ENCODE measurements at places on chromosomes 6 and 20.
A peak's percentile ranks its signal among the peaks of the same experiment; 100 is the strongest.

GRCh38 chr20:3931664-3932063, 42.5 kb downstream of the PANK2 start:
- no peak for DNase-seq

- DNase-seq, result no peak
These were observed 37.7 kb downstream of the AK9 start for GRCh38 chr6:109653264-109653663.

- no peak for DNase-seq
These were observed 60.0 kb upstream of the BTN3A2 start for GRCh38 chr6:26304797-26305640.

GRCh38 chr6:169976301-169977081, 225.1 kb downstream of the ERMARD start:
- DNase-seq, result no peak

DNA sequence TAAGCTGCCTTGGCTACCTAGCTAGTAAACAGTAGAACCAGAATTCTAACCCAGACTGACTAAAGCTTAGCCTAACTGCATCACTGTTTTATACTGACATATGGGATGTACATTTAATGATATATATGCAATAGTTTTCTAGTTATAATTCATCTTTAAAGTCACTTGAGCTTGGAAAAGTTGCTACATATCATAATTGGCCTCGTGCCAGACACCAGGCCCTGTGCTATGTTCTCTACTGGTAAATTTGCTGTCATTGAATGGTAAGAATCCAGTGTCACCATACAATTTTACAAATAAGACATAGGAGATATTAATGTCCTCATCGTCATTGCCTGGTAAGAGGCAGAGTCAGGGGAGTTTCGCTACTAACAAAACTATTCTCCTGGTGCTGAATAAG, 396.8 kb downstream of the CDKAL1 start:
- DNase-seq, result no peak

DNA sequence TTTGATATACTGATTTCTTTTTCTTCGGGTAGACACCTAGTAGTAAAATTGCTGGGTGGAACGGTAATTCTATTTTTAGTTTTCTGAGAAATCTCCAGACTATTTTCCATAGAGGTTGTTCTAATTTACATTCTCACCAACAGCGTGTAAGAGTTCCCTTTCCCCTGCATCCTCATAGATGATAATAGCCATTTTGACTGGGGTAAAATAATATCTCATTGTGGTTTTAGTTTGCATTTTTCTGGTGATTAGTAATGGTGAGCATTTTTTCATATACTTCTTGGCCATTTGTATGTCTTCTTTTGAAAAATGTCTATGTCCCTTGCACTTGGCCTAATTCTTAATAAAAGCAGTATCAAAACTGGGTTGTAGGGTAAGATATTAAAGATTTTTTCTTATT, 148.9 kb upstream of the SIM1 start:
- DNase-seq, result no peak

GRCh38 chr6:39493777-39494176, 171.3 kb upstream of the KCNK16 start:
- DNase-seq, result no peak

GRCh38 chr20:46031701-46032254, 2.8 kb downstream of the SLC12A5 start:
- DNase-seq, result no peak

- no peak for DNase-seq
These were observed 18.8 kb upstream of the RPS6KA2 start for GRCh38 chr6:166645896-166646295.

- DNase-seq, result peak; percentile 61
These were observed 144.6 kb upstream of the AGPAT4 start for GRCh38 chr6:161418463-161418945.

GRCh38 chr6:158475344-158476302, 84.3 kb upstream of the TMEM181 start:
- peak; percentile 58 for DNase-seq

GRCh38 chr20:14883324-14883723, 545.9 kb upstream of the FLRT3 start:
- no peak for DNase-seq

DNA sequence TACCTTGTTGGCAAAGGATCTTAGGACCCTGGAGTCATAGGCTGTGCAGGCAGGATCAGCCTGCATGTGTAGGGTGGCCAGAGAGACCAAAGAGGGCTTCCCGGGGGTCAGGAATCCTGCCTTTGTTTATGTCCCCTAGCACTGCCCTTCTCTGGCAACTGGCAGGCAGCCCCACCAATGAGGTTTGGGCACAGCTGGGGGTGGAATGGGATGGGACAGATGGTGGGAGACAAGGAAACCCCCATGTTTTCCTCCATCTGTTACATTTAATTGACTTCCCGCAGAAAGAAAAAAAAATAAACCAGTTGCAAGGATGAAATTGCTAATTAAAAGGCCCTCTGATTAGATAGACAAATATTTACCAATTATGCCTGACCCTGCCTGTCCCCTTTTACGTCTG, 27.6 kb downstream of the CD40 start:
- no peak for DNase-seq

DNA sequence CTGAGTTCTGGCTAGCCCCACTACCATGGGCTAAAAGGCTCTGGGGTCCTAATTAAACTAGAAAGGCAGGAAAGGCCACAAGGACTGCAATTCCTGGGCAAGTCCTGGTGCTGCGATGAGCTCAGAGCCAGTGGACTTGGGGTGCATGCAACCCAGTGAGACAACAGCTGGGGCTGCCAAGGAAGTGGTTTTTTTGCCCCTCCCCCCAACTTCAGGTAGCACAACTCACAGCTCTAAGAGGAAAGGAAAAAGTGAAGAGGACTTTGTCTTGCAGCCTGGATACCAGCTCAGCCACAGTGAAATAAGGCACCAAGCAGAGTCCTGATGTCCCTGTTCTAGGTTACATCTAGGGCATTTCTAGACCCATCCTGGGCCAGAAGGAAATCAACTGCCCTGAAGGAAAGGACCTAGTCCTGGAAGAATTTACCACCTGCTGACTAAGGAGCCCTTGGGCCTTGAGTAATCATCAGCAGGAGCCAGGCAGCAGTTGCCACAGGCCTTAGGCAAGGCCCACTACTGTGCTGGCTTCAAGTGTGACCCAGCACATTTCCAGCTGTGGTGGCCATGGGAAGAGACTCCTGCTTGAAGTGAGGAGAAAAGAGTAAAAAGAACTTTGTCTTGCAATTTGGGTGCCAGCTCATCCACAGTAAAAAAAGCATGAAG, 358.4 kb downstream of the BTBD3 start:
- no peak for DNase-seq

GRCh38 chr6:169930799-169931198, 179.4 kb downstream of the ERMARD start:
- DNase-seq, result no peak

GRCh38 chr6:162211022-162211421, 516.5 kb downstream of the PRKN start:
- DNase-seq, result no peak

- DNase-seq, result no peak
These were observed 5.9 kb downstream of the OCSTAMP start for GRCh38 chr20:46544576-46544975.

DNA sequence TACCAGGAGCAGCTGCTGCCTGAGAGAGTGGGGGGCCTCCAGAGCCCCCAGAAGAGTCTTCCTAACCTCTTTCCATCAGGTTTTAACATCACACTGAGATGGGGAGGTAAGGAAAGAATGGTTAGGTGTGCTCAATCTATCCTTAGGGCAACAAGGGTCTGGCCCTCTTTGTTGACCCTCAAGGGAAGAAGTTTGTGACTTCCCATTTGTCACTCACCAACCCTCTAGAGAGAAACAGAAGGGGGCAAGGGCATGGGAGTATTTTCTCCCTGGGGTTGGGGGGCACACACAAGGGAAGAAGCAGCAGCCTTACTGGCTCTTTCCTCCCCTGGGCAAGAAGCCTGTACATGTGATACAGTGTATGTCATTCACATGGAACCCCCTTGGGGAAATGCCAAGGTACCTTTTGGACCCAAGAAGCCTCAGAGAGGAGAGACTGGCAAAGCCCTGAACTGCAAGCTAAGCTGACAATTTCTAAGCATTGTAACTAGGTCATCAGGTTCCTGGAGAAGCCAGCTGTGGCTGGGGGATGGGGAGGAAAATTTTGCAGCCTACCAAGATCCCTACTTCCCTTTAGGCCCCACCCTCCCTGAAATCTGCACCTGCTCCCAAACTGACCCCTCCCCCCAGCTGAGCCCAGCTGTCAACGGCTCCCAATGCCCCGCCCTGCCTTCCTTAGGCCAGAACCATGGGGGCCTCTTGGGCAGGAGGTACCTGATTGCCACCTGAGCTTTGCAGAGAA, 14.5 kb downstream of the BCL2L1 start:
- no peak for DNase-seq

- DNase-seq, result no peak
These were observed 106.0 kb upstream of the CDH4 start for GRCh38 chr20:61146023-61146422.

GRCh38 chr6:130447374-130447773, 81.6 kb downstream of the TMEM200A start:
- no peak for DNase-seq

- no peak for DNase-seq
These were observed 85.1 kb downstream of the ZFAND3 start for GRCh38 chr6:37904590-37904989.

GRCh38 chr20:11957911-11958310, 40.2 kb downstream of the BTBD3 start:
- DNase-seq, result no peak

GRCh38 chr20:8425016-8425415, 292.9 kb downstream of the PLCB1 start:
- no peak for DNase-seq

DNA sequence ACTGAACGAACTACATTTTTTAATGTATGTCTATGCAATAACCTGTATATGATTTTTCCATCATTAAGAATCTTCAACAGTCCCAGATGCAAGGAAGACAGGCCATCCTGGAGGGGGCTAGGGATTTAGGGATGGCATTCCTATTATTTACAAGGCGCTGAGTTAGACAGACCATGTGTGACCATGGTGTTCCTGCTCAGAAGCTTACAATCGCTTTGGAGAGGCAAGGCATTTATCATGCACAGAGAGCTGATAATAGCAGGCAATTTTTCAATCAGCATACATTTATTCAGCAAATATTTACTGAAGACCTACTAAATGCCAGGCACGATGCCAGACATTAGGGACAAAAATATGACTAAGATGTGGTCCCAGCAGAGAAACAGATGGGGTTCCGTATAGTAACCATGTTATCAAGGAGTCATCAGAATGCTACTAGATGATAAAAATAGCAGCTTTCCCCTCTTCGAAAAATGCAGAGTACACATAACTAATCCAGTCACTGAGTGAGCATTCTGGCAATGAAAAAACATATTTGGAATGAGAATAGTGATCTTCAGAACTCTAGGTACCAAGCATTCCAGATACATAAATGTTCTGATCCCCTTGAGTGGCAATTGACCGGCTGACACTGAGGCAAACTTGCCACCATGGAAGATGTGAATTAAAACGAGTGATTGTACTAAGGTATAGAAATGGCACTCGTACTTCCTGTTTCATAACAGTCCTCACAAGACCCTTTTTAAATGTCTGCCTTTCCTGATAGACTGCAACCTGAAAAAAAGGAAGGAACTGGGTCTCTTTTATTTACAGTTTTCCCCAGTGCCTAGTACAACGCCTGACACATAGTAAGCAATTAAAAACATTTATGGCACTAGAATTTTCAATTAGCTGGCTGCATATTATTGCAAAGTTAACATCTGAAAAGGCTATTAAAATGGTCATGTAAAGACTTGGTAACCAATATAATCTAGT, 135.7 kb downstream of the ATXN1 start:
- peak; percentile 38 for DNase-seq

DNA sequence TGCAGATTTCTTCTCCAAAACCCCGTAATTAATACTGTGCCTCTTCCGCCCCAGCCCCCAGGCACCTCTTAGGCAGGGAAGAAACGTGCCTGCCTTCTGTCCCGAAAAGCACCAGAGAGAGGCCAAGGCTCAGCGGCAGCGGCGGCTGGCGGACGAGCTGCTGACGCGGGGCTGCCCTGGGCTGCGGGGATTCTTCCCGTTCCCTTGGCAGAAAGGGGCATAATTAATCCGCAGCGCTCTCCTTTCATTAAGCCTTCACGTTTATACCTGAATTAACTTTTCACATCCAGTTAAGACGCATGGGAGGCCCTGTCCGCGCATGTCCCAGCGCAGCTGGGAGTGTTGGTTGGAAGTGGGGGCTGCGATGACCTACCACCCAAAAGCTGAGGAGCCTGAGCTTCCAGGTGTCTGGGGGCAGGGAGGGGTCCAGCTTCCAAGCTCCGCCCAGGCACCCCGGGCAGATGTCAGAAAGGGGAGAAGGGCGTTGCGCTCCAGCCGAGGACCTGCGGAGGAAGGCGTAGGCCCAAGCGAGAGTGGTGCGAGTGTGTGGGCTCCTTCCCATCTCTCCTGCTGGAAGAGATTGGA, 167.4 kb upstream of the LRFN2 start:
- DNase-seq, result no peak

- DNase-seq, result no peak
These were observed 36.6 kb upstream of the SSTR4 start for GRCh38 chr20:22998476-22998875.

GRCh38 chr6:153092082-153093013, 38.7 kb downstream of the RGS17 start:
- peak; percentile 34 for DNase-seq

GRCh38 chr6:16868968-16869367, 107.7 kb upstream of the ATXN1 start:
- no peak for DNase-seq

GRCh38 chr20:63745961-63746731, 6.6 kb downstream of the SLC2A4RG start:
- DNase-seq, result no peak

DNA sequence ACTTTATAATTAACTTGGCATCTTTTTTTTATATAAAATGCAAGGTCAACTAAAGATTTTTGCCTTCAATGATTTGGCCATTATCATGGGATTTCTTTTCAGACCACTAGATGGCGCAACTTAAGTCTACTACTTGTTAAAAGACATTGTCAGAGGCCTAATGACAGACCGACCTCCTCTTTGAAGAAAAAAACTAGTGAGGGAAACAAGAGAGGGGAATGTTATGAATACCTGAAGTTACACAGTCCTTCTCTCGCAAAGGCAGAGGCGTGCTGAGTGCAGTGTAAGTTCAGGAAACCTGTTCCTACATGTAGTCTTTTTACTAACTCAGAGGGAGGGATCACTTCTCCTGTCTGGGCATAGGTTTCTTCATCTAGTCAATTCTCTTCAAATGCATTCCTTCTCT, 9.3 kb downstream of the TRAPPC3L start:
- DNase-seq, result peak; percentile 55

- DNase-seq, result no peak
These were observed 59.6 kb downstream of the ANKRD60 start for GRCh38 chr20:58168843-58169242.

DNA sequence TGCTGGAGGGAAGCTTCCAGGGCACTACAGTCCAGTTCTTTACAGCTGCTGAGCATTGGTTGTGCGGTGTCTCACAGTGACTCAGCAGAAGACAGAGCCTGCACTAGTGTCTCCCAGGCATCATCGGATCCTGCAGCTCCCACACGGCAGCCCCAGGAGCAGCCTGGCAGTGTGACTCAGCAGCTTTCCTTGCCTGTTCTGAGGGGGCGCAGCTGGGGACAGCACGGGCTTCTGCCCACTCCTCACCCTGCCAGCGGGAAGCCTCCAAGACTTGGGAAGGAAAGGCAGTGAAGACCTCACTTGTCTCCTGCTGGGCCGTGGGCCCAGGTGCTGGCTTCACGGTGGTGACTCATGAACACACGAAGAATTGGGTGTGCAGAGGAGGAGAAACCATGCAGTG, 165.4 kb downstream of the SYNDIG1 start:
- DNase-seq, result peak; percentile 96

GRCh38 chr6:110841266-110841665, 26.0 kb upstream of the CDK19 start:
- no peak for DNase-seq

GRCh38 chr20:17796091-17796563, 96.4 kb downstream of the BANF2 start:
- DNase-seq, result peak; percentile 82

Data from AG08395 (cell line).